ENCODE measurements at places on chromosomes 12 and 14.

GRCh38 chr14:49950275-49951228 lies 57.7 kb downstream of the ARF6 start:
- DNase-seq: peak; percentile 11

DNA sequence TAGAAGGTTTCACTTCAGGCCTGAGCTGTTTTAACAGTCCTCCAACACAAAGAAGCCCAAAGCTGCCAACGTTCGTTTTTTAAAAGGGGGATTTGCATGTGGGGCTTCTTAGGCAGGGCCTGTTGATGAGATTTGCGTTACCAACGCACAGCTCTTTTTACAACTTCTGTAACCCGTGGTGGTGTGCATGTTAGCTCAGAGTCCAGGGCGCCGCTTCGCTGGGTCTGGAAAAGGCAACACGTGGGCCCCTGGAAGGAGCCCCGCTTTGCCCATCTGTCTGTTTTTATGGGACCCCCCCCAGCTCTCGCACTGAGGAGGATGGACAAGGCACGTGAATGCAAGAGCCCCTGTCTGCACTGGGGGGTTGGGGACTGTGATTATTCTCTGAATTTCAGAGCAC lies 84.0 kb downstream of the ESR2 start:
- no peak for DNase-seq

DNA sequence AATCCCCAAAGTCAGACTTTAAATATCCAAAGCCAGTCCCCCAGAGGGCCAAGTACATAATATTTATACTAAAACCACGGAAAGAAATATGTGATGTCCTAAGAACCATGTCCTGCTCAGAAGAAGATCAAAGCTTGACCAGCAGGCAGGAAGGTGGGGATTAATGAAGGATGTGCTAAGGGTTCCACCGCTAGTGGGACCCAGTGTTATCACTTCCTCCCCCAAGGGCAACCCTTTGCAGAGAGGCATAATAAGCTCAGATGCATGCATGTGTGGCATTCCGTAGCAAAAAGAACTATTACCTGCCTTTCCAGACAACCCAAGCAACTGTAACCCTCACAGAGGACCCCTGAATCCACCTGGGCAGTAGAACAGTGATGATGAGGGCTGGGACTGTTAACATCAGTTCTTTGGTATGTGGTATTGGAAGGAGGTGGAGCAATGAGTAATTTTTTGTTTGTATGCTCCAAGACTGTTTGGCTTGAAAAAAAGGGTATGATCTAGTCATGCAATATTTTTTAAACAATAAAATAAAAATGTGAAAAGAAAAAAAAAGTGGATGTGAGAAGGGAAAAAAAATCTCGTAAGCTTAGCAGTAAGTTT lies 71.7 kb upstream of the ETV6 start:
- peak; percentile 54 for DNase-seq

DNA sequence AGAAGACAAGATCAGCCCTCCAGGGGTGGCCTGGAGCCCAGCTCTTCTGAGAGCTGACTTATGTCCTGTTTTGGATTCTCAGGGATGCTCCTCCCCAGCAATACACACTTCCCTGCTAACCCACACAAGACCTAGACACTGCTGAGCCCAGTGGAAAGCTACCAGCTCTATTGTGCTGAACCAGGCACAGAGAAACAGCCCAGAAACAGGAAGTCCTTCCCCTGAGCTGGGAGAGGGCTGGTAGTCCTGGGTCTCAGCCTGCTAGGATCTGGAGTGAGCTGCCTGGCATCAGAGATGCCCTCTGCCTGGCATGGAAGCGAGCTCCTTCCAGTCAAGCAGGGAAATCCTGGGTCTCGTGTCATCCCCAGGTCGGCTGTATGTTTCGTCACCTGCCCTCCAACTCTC lies 1.2 kb upstream of the LAG3 start:
- DNase-seq: no peak

DNA sequence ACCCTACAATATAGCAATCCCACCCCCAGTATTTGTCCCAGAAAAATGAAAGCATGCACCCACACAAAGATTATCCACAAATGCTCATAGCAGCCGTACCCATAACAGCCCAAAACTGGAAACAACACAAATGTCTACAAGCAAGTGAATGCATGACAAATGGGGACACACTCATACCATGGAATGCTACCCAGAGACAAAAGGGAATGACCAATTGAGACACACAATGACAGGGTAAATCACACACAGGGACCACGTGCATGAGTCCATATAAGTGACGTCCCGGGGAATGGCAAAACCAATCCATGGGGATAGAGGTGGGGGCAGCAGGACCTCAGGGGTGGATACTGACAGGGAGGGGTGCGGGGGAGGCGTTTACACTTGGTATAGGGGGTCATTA lies 33.4 kb downstream of the SCARB1 start:
- DNase-seq: no peak

- peak; percentile 57 for DNase-seq
Measured at GRCh38 chr14:99274346-99275221, 2.6 kb upstream of the BCL11B start.

DNA sequence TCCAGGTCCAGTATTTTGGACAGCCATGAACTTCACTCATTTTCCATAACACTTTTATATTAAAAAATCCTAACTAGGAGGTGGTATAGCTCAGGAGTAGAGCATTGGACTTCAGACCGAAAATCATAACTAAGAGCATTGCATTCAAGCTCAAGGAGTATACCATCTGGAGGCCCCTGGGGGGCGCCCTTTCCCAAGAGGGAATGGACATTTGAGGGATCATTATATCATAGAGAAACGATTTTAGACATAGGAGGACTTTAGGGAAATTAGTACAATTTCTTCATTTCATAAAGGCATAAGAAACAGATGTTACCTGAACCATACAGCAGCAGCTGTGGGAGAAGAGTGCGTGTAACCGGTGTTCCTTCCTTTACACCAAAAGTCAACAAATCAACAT lies 5.2 kb upstream of the ATG14 start:
- no peak for DNase-seq

GRCh38 chr14:68676511-68676943 lies 116.3 kb downstream of the ZFP36L1 start:
- DNase-seq: no peak

GRCh38 chr12:67592228-67593011 lies 56.1 kb upstream of the DYRK2 start:
- peak; percentile 73 for DNase-seq

DNA sequence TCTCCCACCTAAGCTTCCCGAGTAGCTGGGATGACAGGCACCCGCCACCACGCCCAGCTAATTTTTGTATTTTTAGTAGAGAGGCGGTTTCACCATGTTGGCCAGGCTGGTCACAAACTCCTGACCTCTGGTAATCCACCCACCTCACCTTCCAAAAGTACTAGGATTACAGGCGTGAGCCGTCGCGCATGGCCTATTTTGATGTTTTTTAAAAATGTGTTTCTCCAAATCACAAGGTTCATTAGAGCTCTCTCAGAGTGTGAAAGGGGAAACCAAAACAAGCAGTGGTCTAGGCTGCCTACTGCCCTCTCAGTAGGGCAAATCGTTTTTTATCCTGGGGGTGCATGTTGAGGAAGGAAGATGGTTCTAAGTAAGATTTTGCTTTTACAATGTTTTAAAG lies 211.5 kb downstream of the PIK3C2G start:
- DNase-seq: no peak
